Right ventricle myocardium inferior (tissue), 1 donor: ENCODE measurements at places on chromosomes 16 and 17. TPM values are rescaled to one million over a fixed set of nuclear protein-coding genes. Genes with fewer than 3 reads are reported as not detected.

- no peak for DNase-seq
Measured at GRCh38 chr16:85543536-85543935, 69.6 kb upstream of the GSE1 start.

- DNase-seq, result no peak
Measured at GRCh38 chr17:9646546-9646885, 1.2 kb downstream of the USP43 start.

DNA sequence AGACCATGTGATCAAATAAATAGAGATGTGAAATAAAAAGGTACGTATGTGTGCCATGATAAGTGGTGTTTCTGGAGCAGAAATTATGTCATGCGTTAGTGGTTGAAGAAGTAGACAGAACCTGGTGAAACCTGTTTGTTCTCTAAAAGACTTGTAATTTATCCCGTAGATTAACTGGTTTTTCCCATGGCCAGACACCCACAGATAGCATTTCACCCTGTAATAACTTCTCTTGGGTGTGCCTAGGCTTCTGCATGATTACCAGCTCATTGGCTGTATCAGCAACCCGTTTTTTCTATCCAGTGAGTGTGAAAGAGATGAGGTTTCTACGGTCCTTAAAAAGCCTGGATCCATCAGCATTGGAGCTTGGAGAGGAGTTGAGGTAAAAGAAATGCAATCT lies 471.3 kb downstream of the NPIPA7 start:
- DNase-seq, result no peak

Gene RNF227
- total RNA-seq, result 0.70 TPM

GRCh38 chr17:69525920-69526841 lies 111.7 kb downstream of the MAP2K6 start:
- no peak for DNase-seq

DNA sequence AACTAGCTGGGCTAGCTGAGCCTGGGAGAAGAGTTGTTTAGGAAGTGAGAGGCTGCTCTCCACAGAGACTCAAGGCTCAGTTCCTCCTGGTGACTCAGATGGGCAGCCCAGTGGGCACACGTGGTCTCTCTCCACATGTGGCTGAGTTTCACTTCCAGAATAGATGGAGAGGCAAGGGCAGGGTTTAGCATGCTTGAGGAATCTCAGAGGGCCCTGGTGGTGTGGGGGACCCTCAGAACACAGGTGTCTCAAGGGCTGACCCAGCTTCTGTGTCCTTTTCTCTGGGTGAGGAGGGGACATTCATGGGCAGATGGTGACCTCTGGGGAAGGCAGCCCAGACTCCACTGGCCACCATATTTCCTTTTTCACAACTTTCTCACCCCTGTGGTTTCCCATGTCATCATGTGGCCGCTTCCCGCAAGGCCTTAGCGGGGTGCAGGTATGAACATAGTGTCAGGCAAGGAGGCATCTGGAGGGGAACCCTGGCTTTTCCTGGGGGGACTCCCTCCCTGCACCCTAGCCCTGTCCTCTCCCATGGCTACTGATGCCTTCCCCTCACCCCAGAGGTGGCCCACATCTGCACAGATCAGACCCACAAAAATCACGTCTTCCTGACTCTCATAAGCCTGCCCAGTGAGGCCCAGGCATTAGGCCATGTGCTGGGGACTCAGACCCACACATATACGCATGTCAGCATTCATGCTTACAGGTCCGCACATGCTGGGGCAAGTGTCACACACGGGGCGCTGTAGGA lies 3.3 kb downstream of the GRN start:
- DNase-seq, result no peak

Gene CBFA2T3
- total RNA-seq, result 11.1 TPM

Gene FOXN1
- total RNA-seq, result not detected

DNA sequence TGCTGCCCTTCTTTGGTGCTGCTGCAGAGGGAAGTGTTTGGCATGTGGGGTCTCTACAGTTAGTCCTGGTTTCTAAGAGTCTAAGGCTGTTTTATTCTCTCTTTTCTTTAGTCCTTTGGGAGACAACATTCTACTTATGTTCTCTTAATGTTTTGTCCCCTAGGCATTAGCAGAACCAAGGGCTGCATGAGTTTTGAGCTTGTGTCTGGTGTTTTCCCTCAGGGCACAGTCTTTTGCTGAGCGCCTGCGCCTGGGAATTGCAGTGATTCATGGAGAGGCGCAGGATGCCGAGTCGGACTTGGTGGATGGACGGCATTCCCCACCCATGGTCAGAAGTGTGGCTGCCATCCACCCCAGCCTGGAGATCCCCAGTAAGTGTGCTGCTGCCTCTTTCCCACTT lies 41.1 kb upstream of the SLC5A10 start:
- DNase-seq, result no peak

GRCh38 chr17:81928544-81929252 lies 1.2 kb upstream of the MAFG start:
- peak; percentile 63 for DNase-seq

Gene SMIM5
- 11.4 TPM for total RNA-seq
